Type B pancreatic cell (in vitro differentiated cells): ENCODE measurements at places on chromosomes 16 and 17.

- no peak for DNase-seq
These were observed 446.3 kb upstream of the MAF start for GRCh38 chr16:80046848-80047247.

- no peak for DNase-seq
These were observed 34.1 kb upstream of the CHMP6 start for GRCh38 chr17:80957461-80957941.

- no peak for DNase-seq
These were observed 2.1 kb downstream of the RHBDL3 start for GRCh38 chr17:32267690-32268205.

DNA sequence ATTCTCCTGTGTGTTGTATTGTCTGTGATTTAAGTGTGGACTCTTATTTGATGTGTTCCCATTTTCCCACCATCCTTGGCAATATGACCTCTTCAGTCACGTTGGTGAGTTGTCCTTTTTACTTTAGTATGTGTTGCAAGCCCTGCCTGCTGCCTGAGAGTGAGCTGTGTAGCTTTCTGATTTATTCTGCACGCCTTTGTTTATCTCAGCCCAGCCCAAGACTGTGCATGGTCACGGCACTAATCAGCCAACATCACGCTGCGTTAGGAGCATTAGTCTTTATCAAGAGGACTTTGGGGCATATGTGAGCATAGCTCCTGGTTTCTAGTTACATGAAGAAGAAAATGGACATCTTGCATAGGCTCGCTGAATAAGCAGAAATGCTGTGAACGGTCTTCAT lies 6.0 kb downstream of the TOM1L1 start:
- no peak for DNase-seq

DNA sequence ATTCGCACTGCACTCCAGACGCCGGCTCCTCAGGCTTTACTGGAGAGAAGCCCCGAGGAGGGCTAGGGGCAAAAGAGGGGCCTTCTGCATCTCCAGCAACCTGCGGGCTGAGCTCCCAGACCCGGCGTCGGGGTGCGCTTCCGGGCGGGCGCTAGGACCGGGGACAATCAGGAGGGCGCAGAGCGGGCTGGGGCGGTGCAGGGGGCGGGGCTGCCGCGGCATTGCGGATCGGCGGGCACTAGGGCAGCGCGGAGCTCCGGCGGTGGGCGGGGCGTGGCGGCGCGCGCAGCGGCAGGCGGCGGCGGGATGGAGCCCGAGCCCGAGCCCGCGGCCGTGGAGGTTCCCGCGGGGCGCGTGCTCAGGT lies at the start of gene TSEN54:
TSEN54 (plus strand) TSS at position 274 of the 364 bp plus-strand sequence; CDS start at position 307, 33 bp downstream.
- DNase-seq = peak; percentile 95

- no peak for DNase-seq
These were observed 22.4 kb downstream of the CDRT15 start for GRCh38 chr17:14214271-14214670.

DNA sequence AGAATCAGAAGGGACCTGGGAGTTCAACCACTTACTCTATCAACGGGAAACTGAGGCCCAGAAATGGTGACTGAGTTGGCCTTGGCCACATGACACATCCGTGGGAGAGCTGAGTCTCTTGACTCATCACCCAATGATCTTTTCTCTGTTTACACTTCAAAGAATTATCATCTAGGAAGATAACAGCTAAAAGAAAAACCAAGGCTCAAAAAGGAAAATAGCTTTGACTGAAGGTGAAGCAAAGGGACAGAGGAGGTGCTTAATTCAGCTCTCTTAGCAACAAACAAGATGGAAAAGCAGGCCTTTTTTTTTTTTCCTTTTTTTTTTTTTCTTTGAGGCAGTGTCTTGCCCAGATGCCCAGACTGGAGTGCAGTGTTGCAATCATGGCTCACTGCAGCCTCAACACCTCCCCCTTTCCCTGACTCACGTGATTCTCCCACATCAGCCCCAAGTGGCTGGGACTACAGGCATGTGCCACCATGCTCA lies 16.7 kb downstream of the ERCC4 start:
- DNase-seq = no peak

DNA sequence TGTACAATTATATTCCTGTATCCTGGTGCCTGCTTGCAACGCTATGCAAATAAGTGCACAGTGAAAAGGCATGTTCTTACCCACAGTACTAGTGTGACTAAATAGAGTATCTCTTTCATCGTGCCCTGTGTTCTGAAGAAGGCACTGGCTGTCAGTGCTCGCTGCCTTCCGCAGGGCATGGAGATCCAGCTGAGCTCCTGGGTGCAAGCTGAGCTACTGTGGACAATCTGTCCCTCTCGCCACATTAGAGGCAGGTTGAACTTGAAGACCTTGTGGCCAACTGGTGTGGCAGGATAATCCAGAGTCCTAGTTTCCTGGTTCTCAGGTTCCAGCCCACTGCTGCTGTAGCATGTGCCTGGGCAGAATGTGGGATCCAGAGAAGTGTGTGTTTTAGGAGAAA lies 1.9 kb upstream of the ST6GALNAC1 start:
- no peak for DNase-seq

GRCh38 chr16:27314161-27314723 lies 468 bp downstream of the IL4R start:
- DNase-seq = no peak

DNA sequence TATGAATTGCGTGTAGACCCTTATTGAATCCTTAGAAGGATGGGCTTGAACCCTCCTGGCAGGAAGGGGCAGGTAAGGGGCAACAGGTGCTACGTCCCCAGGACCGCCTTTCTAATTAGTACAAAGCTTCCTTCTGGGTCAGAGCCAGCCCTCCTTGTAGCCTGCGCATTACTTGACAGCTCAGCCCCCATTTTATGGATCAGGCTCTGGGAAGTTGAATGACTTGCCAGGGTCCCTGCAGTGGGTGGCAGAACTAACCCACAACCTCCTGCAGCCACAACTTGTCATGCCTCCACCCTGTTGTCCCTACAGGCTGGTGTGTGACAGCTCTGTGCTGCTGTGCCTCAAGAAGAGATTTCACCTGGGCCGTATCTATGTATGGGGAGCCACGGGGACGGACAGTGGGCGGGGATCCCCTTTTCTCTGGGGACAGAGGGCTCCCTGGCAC lies 2.7 kb downstream of the MYO15B start:
- DNase-seq = no peak

DNA sequence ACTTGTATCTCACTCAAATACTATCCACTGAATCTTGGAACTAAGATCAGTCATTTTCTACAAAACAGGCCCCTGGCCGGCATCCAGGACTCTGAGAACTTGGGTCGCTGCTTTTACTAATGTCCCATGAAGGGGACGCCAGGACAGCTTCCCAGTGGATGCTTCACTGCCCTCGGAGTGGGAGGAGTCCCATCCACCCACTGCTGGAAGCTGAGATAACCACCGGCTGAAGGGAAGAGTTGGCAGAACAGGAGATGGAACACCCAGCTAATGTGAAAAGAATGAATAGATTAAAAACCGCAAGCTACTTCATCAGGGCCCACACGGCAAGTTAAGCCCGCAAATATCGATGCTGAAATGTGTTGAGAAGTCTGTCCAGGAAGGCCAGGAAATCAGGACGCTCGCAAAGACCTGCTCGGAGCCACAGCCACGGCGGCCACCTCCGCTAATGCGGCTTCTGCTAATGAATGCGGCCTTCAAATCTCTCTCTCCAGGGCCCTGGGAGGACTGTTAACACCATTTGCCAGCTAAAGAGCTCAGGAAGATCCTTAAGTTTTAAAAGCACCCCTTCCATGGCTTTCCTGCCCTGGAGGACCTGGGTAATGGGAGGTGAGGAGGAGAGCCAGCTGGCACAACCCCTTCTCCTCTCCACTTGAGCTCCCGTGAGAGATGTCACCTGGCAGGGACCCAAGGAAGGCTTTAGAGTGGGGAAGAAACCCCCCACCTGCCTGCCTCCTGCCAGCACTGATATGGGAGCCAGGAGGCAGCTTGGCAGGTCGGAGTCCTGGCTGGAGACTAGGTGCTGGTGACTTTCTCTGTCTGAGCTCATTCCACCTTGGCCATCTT lies 226.6 kb upstream of the RPL38 start:
- DNase-seq = no peak

GRCh38 chr16:85555719-85556455 lies 57.2 kb upstream of the GSE1 start:
- DNase-seq = no peak

GRCh38 chr16:86018071-86018470 lies 119.1 kb downstream of the IRF8 start:
- no peak for DNase-seq

DNA sequence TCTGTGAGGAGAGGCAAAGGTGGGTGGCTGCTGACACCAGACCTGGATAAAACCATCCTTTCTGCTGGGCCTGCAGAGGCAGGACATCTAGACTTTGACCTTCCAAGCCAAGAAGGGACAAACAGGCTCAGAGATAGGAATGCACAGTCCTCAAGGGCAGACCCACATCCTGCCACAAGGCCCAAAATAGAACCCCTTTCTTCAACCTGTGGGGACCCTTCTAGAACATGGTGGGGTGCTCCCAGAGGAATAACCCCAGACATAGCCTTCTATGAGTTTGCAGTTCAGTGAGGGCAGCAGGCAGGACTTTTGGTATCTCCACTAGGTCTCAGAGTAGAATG lies 3.8 kb upstream of the CBFB start:
- peak; percentile 22 for DNase-seq

GRCh38 chr17:81397314-81398175 lies 2.3 kb downstream of the BAHCC1 start:
- peak; percentile 88 for DNase-seq

- no peak for DNase-seq
These were observed 5.2 kb upstream of the FANCA start for GRCh38 chr16:89821438-89822187.

GRCh38 chr17:21196126-21196525 lies 17.8 kb downstream of the TMEM11 start:
- no peak for DNase-seq

GRCh38 chr16:86508028-86508946 lies 2.0 kb upstream of the FOXF1 start:
- no peak for DNase-seq

- DNase-seq = no peak
These were observed 8.6 kb downstream of the RIPOR1 start for GRCh38 chr16:67537270-67537635.

- DNase-seq = no peak
These were observed 789.9 kb upstream of the KIF2B start for GRCh38 chr17:53032861-53033271.

- DNase-seq = no peak
These were observed 4.2 kb downstream of the TTC19 start for GRCh38 chr17:16003841-16004240.

DNA sequence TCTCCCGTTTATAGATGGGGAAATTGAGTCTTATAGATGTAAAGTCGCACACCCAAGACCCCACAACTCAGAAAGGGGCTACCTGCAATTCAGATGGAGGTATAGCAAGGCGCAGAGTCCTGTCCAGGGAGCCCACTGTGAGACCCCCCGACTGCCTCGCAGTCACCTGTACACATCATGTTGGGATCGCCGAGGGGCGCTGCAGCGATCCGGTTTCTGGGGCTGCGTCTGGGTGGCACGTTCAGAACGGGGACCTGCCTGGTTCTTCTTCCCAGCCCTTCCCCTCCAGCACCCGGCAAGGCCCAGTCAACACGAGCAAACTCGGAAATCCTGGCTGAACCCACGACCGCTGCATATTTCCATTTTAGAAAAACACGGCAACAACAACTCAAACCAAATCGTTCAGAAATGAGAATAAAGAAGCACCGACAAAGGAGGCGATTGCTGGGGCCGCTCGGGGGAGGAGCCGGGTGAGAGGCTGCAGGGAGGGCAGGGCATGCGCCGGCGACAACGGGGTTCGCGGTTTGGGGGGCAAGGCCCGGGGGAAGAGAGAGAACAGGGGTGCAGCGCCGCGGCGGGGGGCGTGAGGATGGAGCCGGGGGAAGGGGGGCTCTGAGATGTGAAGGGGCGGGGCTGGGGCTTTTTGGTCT lies 643 bp downstream of the HSDL1 start:
- no peak for DNase-seq

DNA sequence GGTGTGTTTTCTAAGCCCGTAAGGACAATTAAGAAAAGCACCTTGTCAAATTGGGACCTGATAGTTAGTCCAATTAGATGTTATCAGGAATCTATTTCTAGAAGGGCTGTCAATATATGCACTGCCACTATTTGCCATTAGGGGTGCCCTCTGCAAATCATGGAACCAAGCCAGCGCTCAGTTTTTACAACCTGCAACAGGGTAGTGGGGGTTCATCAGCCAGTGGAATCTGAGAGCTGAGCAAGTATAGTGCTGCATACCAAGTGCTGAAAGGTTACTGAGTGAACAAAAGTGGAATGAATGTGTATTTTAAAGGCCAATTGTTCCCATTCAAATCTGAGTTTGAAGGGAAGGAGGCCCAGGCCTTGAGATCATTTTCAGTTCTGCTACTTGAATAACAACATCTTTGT lies 10.4 kb downstream of the PRR11 start:
- DNase-seq = peak; percentile 62

DNA sequence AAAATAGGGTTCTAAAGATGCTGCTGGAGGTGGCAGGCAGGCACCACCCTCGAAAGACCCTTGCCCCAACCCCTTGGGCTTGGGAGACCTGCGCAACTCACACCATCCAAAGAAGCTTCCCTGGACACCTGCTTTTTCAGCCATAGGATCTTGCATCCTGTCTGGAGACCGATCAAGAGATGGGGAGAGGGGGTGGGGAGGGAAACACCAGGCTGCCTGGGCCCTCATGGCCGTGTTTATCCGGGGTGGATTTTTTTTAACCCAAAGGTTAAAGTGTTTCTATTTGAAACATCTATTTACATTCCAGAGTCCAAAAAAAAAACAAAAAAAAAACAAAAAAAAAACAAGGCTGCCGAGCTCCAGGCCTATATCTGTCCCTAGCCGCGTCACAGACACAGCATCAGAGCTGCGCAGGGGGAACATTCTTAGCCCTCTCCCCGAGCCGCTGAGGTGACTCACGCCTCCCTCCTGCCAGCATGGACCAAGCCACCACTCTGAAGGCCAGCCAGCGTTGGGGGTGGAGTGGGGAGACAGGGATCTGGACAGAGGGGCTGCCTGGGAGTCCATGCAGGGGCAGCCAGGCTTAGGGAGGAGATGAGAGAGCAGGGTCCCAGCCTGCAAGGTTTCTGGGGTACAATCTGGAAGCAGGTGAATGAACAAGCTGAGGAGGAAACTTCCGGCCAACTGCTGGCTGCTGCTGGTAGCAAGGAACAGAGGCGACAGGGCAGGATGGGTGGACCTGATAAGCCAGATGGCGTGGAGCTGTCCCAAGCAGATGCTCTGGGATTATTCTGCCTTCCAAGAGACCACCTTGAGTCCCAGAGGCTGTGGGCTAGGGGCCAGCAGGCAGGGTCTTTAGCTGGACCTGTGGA lies 14.8 kb downstream of the HDAC5 start:
- DNase-seq = no peak

GRCh38 chr17:64038331-64039105 lies 18.1 kb upstream of the ICAM2 start:
- DNase-seq = peak; percentile 60

GRCh38 chr17:71022758-71023157 lies 853.4 kb downstream of the KCNJ2 start:
- no peak for DNase-seq

GRCh38 chr17:30554839-30555751 lies 77.9 kb downstream of the GOSR1 start:
- DNase-seq = no peak

GRCh38 chr17:5832886-5833285 lies 237.3 kb upstream of the WSCD1 start:
- no peak for DNase-seq
